ENCODE measurements at places on chromosomes 7 and 10.

GRCh38 chr7:142927085-142927745, 6.3 kb downstream of the TRPV5 start:
- DNase-seq: no peak

DNA sequence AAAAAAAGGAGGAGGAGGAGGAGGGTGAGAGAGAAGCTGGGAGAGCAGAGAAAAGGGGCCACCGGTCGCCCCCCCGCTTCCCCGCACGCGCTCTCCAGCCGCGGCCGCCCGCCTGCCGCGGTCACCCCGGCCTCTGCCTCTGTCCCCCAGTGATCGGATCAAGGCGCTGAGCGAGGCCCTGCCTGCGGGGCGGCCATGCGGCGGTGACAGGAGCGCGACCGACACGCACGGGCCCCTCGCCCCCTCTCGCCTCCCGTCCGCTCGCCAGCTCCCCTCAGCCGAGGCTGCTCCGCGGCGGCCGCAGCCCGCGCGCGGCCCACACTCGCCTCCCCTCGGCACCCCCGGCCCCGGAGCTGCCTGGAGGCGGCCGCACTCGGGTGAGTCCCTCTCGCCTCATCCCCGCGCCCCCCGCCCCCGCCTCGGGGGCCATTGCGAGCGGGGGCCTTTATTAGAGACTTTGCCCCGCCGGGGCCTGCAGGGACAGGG, at the start of gene GTF2I:
TSS of gene GTF2I (plus strand) at position 27 of the 486 bp plus-strand sequence. CDS start 31,411 bp downstream, outside the sequence.
- DNase-seq: no peak

DNA sequence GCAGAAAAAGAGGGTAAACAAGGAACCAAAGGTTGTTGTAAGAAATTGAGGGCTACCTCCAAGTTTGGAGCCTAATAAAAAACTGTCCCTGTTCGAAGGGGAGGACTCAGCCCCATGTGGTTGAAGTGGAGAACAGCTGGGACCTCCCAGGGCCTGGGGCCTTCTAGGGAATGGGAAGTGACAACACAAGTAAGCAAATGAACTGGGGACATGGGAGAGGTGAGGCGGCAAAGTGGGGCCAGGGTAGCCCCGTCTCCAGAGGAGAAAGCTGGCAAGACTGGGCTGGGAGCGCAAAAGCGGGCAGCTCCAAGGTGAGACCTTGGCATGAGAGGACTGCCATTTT, 198.1 kb downstream of the ZNF438 start:
- DNase-seq: no peak

DNA sequence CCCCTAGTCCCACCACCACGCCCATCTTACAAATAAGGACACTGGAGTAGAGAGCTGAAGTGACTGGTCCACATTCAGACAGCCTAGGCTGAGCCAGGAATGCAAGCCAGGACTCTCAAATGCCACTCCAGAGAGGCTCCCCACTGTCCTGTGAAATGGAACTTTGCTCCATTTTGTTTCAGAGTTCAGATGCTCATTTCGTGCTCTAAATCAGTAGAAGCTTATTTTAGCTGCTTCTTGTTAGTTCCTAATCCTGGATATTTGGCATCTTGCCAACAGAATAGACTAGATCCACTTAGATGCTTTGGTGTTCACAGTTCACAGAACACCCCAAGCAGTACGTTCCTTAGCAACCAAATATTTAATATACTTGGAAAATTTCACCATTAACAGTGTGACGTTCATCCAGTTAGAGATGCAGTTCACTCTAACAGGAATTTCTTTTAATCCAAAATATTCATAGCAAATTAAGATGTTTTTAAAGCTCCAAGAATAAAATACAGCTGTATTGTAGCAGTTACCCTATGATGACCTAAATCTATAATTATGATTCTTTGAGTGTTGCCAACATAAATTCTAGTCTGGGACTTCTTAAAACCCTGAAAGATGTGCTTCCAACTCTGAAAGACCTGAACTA, 7.3 kb downstream of the MMP21 start:
- peak; percentile 13 for DNase-seq

DNA sequence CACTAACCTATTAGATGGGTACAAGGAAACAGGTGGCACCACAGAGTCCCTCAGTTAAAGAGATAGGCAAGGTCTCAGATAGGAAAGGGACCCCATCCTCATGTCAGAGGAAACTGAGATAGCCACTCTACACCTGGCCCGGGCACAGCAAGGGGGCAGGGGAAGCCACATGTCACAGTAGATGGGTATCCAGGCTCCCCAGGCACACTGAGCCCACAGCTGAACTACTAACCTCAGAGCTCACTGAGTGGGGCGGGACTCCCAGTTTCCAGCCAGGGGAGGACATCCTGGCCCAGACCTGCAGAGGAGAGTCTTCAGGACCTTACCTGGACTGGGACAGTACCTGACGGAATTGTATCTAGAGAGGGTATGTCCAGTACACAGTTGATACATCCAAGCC, 3.7 kb upstream of the CDHR1 start:
- no peak for DNase-seq

GRCh38 chr10:117690359-117690758, 147.8 kb downstream of the EMX2 start:
- no peak for DNase-seq

GRCh38 chr7:139783647-139784385, 6.0 kb upstream of the HIPK2 start:
- no peak for DNase-seq

- no peak for DNase-seq
Observed at GRCh38 chr7:83455612-83456011, 193.3 kb downstream of the SEMA3E start.

GRCh38 chr10:101649525-101650085, 45.4 kb downstream of the FBXW4 start:
- no peak for DNase-seq

- peak; percentile 38 for DNase-seq
Observed at GRCh38 chr7:120805636-120806388, 52.1 kb downstream of the TSPAN12 start.

DNA sequence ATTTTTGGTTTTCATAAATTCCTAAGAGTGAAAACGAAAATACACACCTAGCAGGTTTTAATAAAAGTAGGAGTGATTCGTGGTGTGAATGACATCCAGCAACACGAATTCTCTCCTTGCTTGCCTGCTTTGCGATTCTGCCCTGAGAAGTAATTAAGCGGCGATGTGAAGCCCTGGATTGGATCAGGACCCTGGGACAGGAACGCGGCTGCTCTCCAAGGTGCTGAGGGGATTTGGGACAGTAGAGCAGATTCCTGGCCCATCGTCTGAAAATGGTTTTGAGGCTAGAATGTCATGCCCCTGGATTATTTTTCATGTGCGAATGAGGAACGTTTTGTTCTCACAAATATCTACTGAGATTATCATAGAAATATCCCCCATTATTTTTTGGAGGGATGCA, 7.8 kb downstream of the NPS start:
- no peak for DNase-seq

GRCh38 chr10:19974554-19974953, 158.3 kb downstream of the PLXDC2 start:
- DNase-seq: no peak

DNA sequence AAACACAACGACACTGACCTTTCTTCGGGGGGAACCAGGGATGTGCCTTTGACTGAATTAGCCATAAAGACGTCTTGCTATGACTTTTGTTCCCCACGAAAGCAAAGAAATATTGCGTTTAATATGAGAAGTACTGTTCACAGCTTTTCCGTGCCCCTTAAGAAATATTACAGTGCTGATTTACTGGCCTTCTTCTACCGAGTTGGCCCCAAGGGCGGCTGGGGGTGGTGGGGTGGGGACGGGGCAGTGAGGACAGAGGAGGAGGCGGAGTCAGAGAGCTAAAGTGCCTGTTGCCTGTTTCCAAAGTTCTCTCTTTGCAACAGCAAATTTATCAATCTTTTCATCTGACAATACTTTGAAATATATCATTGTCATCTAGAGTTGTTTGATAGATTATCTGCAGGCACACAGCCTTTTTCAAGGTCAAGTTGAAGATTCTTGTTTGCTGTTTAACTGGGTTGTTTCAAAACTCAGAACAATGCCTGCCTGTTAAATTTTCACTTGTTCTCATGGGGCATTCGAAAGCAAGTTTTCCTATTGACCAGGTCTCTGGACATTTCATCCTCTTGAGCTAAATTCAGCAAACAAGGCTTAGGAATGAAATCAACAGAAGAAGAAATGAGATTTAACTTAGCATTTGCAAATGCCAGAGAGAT, 9.0 kb downstream of the PTF1A start:
- no peak for DNase-seq

DNA sequence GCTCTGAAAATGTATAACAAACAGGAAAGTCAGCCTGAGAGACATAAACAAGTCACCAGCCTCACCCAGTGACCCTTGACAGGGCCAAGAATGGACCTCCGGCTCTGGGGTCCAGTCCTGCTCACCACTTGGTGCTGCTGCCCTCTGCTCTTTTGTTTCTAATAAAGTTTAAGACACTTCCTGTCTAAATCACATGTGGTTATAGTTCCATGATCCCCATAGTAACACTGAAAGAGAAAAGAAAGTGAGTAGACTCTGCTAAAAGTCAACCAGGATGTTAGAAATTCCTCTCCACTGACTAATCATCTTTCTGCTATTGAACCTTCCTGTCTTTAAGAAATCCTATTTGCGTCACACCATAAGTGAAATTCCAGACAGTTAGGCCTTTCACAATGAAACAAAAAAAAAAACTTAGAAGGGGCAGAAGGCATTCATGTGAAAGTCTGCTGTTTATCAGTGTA, 179.2 kb upstream of the BET1 start:
- peak; percentile 98 for DNase-seq

DNA sequence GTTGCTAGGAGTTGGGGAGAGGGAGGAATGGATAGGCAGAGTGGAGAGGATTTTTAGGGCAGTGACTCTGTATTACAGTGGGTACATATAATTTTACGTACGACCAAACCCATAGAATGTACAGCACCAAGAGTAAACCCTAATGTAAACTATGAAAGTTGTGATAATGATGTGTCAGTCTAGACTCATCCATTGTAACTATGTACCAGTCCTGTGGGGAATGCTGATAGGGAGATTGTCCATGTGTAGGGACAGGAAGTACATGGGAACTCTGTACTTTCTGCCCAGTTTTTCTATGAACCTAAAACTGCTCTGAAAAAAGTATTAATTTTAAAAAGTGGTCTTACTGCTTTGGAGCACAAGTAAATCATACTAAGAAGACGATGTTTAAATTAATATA, 441.8 kb downstream of the AUTS2 start:
- DNase-seq: no peak

GRCh38 chr10:73183667-73184281, 15.9 kb downstream of the FAM149B1 start:
- DNase-seq: peak; percentile 61

- peak; percentile 39 for DNase-seq
Observed at GRCh38 chr7:55128693-55129394, 110.0 kb downstream of the EGFR start.

DNA sequence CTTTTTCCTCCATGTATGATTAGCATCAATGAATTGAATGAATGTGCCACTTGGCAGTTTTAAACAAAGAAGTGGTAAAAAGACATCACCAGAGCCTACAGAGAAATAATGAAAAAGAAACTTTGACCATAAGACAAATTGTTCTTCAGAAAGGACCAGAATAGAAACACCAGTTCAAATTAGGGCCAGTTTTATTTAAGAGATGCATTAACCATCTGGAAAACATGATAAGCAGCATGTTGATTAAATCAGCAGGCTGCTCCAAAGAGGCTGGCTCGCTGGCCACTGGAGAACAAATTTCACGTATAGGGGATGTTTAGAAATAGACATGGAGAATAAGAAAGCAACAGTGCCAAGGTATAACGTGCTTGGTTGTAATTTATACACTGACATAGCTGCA, 242.3 kb upstream of the AOAH start:
- no peak for DNase-seq
